Sigmoid colon (tissue), 7 donors: ENCODE measurements at places on chromosomes 12 and 14. TPM values are rescaled to one million over a fixed set of nuclear protein-coding genes. Genes with fewer than 3 reads are reported as not detected.

MYH6 gene
- not detected for total RNA-seq

DNA sequence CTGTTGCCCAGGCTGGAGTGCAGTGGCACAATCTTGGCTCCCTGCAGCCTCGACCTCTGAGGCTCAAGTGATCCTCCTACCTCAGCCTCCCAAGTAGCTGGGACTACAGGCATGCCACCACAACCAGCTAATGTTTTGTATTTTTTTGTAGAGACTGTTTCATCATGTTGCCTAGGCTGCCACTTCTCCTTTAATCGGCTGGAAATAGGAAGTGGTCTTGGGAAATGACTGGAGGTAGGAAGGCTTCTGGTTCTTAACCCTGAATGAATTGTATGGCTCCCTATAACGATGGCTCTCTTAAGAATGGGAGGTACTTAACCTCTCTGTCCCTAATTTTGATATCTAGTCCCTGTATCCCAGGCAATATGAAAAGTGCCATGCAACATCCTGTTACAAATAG is 113.9 kb upstream of the USP15 start:
- DNase-seq = no peak

DNA sequence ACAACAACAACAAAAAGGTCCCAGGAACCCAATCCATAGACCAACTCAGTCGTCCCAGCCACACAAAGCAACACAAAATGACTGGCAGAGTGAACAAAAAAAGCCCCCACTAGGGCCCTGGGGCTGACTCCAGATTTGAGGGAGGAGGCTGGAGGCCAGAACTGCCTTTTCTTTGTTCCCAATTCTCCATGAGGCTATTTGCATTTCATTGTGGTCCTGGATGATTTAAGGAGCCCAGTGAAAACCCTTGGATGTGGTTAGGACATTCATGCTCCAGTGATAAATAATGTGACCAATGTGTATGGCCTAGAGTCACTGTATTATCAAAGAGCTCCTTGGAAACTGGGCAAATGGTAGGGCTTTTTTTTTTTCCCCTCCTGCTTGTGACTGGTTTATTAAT is 192.9 kb downstream of the NUAK1 start:
- DNase-seq = no peak

DNA sequence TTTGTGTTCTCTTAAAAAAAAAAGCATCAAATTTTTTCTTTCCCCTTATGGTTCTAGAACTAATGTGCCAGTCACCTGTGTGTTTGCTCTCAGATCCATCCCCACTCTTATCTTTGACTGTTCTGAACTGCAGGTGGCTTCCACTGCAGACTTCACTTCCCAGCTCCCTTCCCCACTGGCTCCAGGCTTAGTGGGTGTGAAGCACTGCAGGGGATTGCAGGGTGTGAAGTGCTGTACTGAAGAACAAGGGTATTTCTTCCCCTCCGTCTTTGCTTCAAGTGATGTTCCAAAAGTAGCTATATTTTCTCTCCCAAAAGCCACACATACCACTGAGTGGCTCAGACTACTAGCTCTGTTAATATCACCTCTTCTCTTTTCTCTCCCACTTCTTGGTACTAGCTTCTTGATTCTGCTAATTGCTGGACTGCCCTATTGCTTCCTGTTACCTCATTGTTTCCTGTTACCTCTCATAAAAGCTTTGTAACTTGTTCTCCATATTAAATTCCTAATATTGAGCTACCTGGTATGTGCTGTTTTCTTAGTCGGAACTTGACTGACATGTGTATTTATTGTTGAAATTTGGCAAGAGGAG is 115.4 kb upstream of the PRICKLE1 start:
- no peak for DNase-seq

PTGER2 gene
- total RNA-seq = 1.5 TPM

DICER1 gene
- total RNA-seq = 44.9 TPM

GRCh38 chr12:87020071-87020470 is 763.9 kb upstream of the MGAT4C start:
- DNase-seq = no peak

C1QL4 gene
- total RNA-seq = not detected

GRCh38 chr14:77436042-77436441 is 12.7 kb upstream of the NOXRED1 start:
- DNase-seq = no peak

PTPRQ gene
- total RNA-seq = 0.83 TPM

- DNase-seq = no peak
These were observed 62.4 kb upstream of the PSMC1 start for GRCh38 chr14:90193925-90194324.

KLRC3 gene
- total RNA-seq = not detected

- no peak for DNase-seq
These were observed 80.6 kb downstream of the NIN start for GRCh38 chr14:50750323-50750722.

- no peak for DNase-seq
These were observed 118.7 kb downstream of the KSR2 start for GRCh38 chr12:117850048-117850447.

- no peak for DNase-seq
These were observed 38.7 kb downstream of the MAP1LC3B2 start for GRCh38 chr12:116597886-116598285.

DNA sequence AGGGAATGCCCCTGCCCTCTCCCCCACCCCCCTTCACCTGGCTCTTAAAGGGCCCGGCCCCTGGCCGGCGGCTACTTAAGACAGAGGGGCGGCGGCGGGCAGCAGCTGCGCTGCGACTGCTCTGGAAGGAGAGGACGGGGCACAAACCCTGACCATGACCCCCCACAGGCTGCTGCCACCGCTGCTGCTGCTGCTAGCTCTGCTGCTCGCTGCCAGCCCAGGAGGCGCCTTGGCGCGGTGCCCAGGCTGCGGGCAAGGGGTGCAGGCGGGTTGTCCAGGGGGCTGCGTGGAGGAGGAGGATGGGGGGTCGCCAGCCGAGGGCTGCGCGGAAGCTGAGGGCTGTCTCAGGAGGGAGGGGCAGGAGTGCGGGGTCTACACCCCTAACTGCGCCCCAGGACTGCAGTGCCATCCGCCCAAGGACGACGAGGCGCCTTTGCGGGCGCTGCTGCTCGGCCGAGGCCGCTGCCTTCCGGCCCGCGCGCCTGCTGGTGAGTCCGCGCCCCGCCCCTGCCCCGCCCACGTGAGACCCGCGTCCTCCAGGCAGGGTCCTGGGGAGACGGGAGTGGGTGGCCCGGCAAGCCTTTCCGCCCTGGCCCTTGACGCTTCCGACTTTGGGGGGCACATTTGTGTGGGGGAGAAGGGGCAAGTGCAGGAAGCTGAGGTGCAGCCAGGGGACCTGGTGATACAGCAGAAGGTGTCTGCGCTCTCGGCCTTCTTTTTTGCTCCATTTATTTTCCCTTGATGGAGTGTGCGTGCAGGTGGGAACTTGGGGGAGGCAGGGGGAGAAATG is at the start of gene IGFBP6:
TSS of gene IGFBP6 (plus strand) at position 104 of the 790 bp plus-strand sequence. CDS start at position 155, 51 bp downstream.
- peak; percentile 85 for DNase-seq

GRCh38 chr12:51429700-51430099 is 5.1 kb downstream of the SLC4A8 start:
- no peak for DNase-seq

GRCh38 chr12:116126610-116127009 is 150.9 kb downstream of the MED13L start:
- DNase-seq = no peak

DNA sequence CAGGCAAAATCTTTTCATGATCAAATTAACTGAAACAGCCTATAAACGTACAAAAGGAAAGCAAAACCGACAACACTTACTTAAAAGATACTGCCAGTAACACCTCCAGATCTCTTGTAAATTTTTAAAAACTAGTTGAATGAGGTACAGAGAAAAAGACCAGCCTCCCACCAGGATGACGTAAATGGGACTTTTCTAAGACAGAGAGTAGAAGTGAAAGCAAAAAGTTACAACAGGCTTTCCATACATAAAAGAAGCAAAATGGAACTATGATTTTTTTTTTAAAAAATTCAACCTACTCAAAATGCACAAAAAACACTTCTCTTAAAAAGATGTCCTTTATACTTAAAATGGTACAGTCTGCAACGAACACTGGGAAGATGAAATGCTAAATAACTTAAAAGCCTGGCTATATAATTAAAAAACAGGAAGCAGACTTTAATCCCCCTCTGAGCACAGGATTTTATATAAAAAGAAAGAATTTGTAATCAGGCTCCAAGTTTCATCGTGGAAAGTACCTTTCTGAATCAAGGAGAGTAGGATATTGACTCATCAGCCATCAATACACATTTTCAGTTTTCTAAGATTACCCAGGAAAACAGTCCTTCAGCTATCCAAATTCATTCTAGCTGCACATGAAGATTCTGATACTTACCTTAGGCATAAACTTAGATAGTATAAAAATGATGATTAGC is 14.2 kb upstream of the MYO1A start:
- DNase-seq = no peak

- DNase-seq = no peak
These were observed 119.6 kb downstream of the LRRIQ1 start for GRCh38 chr12:85155791-85156190.

LAG3 gene
- 3.3 TPM for total RNA-seq

DNA sequence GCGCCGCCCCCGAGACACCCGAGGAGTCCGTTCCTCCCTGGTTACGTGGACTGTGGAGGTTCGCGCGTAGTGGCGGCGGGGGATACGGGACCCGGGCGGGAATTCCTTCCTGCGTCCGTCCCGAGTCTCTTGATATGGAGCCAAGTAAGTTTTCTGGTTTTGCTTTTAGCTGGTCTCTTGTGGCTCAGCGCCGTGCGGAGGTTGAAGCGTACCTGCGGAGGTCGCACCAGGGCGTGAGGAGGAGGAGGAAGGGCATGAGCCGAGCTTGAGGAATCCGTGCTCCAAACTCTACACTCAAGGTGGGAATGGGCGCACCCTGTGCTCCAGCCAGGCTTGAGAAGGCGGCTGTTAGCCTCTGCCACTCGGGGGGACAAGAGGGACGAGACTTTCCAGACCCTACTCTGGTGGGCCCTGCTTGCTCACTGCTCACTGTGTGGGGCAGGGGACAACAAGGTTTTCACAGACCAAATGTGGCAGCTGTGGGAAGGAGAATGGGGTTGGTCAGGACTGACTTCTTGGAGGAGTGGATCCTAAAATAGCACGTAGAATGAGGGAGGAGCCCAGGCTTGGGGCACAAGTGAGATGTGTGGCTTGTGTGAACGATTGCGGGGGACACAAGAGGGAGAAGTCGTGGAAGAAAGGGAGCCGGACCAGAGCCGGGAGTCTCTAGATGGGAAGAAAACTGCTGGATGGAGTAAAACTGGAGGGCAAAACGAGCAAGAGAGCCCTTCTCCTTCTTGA is 577 bp downstream of the ATG101 start:
- DNase-seq = no peak

- DNase-seq = no peak
These were observed 13.1 kb downstream of the GPR132 start for GRCh38 chr14:105052110-105052458.

DNA sequence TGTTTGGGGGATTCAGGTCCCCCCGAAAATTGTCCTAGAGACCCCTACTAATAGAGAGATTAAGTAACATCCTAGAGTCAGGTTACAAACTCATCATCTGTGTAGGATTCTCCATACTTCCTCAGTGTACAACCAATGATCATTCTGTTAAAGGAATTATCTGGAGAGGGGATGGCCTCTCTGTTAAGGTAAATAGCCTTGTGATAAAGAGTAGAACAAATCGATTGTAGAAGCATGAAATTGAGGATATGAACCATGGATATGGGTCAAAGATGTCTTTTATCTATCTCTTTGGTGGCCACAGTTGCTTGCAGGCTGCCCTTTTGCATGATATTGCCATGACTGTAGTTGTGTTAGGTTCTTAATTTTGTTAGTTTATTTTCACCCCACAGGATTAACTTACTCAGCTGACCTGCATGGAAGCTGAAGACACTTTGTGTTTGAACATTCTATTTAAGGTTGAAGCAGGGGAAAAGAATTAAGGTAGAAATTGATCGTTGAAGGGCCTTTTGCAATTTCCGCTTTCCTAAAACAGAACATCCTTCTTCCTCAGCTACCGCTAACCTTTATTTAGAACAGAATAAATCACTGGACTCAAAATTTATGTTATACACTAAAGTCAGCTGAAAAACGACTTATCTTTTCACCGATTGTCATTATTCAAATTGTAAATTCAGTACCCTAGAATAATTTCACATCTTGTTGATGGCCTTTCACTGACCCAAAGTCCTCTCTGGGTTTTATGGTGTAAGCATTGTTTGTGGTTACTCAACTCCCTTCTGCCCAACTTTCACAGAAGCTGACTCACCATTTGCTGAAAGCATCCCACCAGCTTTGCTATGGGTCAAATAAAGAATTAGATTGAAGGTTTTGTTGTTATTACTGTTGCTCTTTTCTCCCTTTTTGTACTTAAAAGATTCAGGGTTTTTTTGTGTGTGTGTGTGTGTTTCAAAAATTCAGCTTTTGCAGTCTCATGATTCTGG is 52.3 kb downstream of the IRAK3 start:
- DNase-seq = no peak

GRCh38 chr14:40122968-40123648 is 690.9 kb upstream of the FBXO33 start:
- no peak for DNase-seq

COX8C gene
- total RNA-seq = not detected

SYCP3 gene
- total RNA-seq = not detected

SCNN1A gene
- 0.82 TPM for total RNA-seq

KRT82 gene
- not detected for total RNA-seq

DIO3 gene
- total RNA-seq = 0.55 TPM

AICDA gene
- not detected for total RNA-seq

ERBB3 gene
- 10.2 TPM for total RNA-seq

DNA sequence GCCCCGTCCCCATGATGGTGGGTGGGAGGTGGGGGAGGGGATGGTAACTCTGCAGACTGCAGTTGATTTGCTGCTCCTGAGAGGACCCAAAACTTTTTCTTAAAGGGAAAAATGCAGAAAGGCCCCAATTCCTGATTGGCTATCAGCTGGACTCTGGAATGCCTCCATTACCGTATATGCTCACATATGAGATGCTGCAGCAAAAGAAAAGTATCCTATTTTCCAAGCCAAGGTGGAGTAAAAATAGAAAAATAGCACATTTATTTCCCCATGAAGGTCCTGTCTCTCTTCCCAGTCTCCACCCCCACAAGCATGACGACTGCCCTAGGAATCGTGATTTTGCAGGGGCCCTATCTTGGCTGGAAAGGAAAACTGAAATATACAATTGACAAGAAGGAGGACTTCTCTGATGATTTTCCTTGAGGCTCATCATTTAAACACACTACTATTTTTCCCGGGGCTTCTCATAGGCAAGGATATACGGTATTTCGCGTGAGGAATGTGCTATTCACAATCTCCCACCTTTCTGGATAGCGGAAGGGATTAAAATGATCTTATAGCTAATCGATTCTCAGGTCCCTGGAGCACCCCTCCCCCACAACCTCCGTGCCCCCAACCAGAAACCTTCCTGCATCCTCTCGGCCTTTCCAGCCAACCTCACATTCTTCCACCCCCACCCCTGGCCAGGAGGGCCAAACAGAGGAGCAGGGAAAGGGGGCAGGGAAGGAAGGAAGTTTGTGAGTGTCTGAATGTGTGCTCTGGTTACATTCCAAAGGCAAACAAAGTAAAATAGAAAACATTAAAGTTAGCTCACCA is 138.9 kb upstream of the CCND2 start:
- DNase-seq = peak; percentile 12
